Fibroblast of skin of left quadriceps (primary cell): ENCODE measurements at places on chromosomes 1 and 21.

- DNase-seq = no peak
Measured at GRCh38 chr1:21866707-21867043, 54.6 kb downstream of the LDLRAD2 start.

- peak; percentile 67 for DNase-seq
Measured at GRCh38 chr1:16248603-16249516, 11.9 kb upstream of the CPLANE2 start.

DNA sequence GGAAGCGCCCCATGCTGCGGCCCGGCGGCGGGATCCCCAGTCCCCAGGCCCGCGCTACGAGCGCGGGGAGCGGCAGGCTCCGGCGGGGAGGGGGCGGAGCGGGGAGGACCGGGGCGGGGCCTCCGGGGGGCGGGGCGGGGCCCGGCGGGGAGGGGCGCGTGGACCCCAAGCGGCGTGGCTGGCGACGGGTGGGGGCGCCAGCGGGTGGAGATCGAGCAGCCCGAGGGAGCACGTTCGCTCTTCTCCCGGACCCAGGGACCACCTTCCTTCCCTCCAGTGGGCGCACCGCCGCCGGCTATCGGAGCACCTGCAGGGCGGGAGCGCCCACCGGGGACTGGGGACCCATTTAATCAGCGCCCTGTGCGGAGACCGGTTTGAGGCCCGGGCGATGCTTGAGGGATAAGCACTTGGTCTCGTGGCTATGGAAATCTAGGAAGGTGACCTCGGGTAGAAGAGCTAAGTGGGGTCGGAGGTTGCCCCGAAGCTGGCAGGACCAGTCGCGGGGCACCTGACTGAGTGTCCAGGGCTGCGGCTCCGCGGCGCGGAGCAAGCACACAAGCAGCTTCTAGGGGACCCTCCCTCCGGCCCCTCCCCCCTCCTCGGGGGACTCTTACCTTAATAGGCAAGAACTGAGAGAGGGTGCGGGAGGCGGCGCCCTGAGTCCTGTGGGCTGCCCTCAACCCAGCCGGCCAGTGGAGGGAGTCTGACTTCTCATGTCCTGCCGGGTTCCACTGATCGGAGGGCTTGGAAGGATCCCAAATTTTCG, at the start of gene TSPAN2:
TSS of gene TSPAN2 (minus strand) at position 84 of the 766 bp plus-strand sequence. CDS start at position 13, 71 bp downstream.
- no peak for DNase-seq

DNA sequence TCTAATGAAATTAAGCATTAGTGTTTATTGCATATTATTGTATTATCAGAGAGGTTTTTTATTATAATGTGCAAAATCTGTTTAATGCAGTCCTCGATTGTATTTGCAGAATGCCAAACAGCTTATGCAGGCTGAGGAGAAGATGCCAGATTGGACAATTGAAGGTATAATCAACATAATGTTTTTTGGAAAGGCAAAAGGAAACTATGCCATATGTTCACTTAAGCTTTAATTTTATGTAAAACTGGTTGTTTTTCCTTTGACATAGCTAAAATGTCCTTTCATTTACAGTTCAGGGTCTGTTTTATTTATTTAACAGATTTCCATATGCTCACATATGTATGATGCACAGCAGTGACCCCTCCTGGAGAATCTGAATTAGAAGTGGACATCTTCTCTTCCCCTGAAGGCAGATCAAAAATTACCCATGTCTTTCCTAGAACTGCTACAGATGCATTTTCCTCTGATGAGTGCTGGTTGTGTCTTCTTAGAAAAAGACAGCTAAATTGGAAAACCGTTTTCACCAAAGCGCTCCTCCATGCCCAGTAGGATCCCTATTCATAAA, 143.5 kb upstream of the USH2A start:
- DNase-seq = peak; percentile 10

- no peak for DNase-seq
Measured at GRCh38 chr1:218366322-218367052, 21.4 kb downstream of the TGFB2 start.

GRCh38 chr1:154474802-154475201, 27.2 kb upstream of the TDRD10 start:
- peak; percentile 81 for DNase-seq

DNA sequence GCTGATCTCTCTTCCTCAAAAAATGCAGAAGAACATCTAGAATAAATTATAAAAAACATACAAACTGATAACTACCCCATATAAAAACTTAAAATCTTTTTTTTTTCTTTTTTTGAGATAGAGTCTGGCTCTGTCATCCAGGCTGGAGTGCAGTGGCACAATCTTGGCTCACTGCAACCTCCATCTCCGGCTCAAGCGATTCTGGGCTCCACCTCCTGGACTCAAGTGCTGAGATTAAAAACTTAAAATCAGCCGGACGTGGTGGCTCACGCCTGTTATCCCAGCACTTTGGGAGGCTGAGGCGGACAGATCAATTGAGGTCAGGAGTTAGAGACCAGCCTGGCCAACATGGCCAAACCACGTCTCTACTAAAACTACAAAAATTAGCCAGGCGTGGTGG, 31.1 kb downstream of the LIN9 start:
- no peak for DNase-seq

DNA sequence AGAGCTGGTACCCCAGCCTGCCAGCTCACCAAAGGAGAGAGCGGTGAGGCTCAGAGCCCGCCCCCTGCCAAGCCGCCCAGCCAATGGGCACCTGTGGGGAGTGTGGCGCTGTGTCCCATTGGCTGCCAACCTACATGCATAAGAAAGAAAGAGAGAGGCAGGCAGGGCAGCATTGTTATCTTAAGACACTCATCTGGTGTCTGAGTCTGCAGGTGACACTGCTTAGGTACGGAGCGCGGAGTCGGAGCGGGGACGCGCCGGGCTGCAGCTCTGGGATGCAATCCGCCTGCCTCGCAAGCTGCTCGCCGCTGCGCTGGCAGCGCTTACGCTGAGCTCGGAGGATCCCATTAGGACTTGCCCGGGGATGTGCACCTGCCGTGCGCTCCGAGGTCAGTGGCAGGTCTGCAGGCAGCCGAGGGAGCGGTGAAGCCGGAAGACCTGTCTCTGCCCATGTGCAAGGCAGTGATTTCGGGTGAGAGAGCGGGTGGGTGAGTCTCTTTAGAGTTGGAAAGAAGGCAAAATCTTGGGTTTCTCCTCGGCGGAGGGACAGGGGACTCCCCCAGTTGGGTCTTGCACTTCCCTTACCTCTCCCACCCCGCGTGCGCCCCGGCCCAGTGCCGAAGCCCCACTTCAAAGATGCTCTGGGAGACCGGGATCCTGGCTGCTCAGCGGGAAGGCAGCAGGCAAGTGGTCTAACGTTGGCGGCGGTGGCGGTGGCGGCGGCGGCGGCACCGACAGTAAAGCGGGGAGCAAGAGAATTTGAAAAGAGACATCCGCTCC, at the start of gene BRINP2:
TSS of gene BRINP2 (plus strand) at position 203 of the 780 bp plus-strand sequence. CDS start 58,919 bp downstream, outside the sequence.
- DNase-seq = no peak

DNA sequence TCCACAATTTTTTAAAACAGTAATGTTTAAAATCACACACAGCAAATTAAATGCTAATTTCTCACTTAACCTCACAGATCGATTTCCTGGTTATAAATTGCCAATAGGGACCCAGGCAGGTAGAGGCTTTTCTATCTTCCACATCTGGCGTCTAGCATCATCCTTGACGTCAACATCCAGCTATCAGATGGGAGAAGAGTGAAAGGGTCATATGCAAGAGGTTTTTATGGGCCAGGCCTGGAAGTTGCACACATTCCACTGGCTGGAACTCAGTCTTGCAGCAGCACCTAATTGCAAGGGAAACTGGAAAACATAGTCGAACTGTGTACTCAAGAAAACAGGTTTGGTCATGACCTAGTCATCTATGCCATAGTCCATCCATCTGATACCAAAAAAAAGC, 6.0 kb upstream of the EEIG2 start:
- DNase-seq = no peak

GRCh38 chr1:161273402-161273801, 14.9 kb downstream of the PCP4L1 start:
- no peak for DNase-seq

DNA sequence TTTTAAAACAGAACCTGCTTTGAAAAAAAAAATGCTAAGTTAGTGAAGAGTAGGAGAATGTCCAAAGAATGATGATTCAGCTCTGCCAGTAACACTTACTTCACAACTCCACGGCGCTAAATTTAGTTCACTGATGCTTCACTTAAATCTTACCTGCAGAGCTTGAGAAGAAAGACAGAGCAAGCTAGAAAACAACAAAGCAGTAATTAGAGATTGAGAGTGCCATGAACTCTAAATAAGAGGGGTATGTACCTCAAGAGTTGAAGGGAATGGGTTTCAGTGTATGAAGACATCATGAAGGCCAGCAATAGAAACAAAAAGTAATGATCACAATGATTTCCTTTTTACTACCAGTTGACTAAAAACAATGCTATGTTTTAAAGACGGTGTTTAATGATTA, 32.8 kb downstream of the EPRS1 start:
- no peak for DNase-seq

DNA sequence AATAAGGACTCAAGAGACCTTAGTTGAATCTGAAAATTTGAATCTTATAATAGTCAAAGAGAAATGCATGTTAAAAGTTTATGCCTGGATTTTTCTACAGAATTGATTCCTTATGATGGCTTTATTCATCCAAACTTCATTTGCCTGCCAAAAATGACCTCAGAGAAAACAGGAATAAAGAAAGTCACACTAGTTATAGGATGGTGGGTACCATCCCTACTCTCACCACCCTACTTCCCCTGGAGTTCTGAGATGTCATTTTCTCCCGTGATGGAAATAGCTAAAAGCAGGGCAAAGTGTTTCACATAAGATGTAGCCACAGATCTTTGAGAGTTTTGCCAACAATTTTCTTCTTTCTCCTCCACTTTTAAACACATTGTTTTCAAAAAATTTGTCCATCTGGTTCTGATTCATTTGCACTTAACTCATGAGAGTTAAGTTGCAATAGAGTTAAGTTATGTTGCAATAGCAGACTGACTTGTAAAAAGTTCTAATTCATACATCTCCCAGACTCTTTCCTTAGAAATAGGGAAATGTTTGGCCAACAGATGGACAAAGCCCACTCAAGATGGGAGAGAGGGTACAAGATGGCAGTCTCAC, 384.6 kb downstream of the PLPP3 start:
- DNase-seq = peak; percentile 73

DNA sequence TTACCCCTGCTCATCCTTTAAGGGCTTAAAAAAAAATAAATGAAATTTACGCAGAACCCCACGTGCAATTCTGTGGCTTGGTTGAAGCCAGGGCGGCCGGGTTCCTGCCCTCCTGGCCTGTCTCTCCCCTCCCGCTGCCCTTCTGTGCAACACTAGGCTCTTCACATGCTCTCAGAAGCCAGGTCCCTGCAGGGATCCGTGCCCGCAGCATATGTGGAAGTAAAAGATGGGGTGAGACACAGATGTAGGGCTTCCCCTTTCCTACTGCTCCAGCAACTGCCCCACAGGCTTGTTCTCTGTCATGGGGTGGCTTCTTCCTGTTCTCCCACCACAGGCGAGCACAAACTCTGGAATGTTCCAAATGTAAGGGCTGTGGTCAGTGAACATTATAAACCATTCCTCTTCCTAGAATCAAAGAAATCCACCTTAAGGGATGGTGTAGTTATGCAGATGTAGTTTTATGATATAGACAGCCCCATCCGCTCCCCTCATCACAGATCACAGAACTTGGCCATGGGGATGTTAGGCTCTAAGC, 535.4 kb downstream of the KIF26B start:
- no peak for DNase-seq

DNA sequence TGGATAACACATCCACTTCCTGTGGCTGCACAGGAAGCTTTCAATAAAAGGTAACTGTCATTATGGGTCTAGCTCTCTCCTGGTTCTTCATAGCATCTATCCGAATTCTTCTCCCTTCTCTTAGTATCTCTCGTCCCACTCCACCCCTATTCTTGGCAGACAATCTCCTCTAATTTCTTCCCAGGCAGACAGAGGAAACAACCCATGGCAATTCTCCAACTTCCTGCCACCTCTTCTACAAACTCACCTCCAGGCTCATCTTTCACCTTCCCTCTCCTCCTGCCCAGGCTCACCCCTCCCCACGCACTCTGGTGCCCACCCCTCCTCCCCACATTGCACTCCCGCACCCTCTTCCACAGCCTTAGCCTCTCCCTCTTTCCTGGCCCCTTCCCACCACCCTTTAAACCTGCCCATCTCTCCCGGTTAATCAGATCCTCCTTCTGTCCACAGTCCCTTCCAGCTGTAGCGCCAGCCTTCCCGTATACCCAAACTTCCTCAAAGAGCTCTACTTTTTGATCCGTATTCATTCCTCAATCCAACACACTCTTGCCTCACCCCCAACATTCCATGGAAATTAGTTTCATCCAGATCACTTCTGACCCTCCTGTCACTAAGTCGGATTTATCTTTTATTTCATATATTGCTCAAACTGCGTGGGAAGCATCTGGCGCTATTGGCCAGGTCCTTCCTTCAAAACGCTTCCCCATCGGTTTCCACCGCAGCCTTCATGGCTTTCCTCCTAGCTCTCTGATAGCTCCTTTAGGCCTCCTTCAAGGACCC, 25.9 kb downstream of the SHISA4 start:
- peak; percentile 57 for DNase-seq

- DNase-seq = no peak
Measured at GRCh38 chr1:109361649-109362048, 36.1 kb downstream of the SORT1 start.

DNA sequence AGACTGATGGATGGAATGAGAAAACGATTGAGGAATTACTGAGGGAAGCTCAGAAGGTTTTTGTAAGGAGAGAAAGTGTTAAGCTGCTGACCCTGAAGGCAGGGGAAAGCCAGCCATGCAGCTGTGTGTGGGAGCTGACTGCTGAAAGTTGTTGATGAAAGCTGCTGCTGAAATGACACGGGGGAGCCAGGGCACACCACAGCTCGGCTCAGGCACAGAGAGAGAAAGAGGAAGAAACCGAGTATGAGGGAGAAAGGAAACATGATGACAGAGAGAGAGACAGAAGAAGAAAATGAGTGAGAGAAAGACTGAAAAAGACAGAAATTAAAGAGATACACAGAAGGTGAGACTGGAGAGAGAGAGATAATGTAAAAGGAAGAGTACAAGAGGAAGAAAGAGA, 115.5 kb downstream of the LRRC53 start:
- no peak for DNase-seq

GRCh38 chr1:30706528-30706927, 16.9 kb downstream of the MATN1 start:
- no peak for DNase-seq

DNA sequence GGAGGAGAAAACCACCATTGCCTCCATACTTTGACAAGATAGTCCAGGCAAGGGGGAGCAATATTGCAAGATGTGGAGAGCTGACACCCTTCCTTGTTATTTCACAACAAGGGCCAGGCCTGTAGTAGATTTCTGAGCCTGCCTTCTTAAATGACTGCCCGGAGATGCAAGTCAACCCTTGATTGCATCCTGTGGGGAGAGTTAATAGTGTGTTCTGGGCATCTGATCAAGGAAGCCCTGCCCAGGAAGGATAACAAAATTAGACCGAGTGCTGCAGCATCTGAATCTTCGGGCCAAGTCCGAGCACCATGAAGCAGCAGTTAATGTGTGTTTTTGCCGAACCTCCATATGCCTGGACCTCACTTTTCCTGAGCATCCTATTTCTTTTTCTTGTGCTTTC, 382.3 kb downstream of the PRDM2 start:
- DNase-seq = no peak

GRCh38 chr1:9717193-9718005, 65.9 kb downstream of the PIK3CD start:
- no peak for DNase-seq

GRCh38 chr1:37233606-37234005, 199.3 kb upstream of the GRIK3 start:
- no peak for DNase-seq

GRCh38 chr1:67726224-67726623, 41.2 kb downstream of the GADD45A start:
- DNase-seq = no peak

- DNase-seq = no peak
Measured at GRCh38 chr1:83832194-83832593, 166.7 kb downstream of the TTLL7 start.

- DNase-seq = no peak
Measured at GRCh38 chr1:88462488-88463261, 221.4 kb upstream of the PKN2 start.
